ENCODE measurements at places on chromosomes 13 and 19.
A peak's percentile ranks its signal among the peaks of the same experiment; 100 is the strongest.

DNA sequence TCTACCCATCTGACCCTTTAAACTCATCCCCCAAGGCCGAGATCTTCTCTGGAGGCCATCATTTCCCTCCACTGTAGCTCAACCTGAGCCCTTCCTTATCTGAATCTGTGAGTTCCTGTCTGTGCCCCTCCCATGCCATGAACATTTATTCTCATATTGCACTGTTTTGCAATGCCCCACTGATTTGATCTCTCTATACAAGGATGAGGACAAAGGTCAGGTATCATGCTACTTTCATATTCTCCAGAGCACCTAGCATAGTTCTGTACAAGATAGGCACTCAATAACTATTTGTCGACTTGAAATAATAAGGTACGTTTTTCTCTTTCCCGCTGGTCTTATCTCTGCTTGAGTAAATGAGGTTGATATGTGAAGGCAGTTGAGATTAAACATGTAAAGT, 135.5 kb downstream of the KLF5 start:
- DNase-seq: no peak

DNA sequence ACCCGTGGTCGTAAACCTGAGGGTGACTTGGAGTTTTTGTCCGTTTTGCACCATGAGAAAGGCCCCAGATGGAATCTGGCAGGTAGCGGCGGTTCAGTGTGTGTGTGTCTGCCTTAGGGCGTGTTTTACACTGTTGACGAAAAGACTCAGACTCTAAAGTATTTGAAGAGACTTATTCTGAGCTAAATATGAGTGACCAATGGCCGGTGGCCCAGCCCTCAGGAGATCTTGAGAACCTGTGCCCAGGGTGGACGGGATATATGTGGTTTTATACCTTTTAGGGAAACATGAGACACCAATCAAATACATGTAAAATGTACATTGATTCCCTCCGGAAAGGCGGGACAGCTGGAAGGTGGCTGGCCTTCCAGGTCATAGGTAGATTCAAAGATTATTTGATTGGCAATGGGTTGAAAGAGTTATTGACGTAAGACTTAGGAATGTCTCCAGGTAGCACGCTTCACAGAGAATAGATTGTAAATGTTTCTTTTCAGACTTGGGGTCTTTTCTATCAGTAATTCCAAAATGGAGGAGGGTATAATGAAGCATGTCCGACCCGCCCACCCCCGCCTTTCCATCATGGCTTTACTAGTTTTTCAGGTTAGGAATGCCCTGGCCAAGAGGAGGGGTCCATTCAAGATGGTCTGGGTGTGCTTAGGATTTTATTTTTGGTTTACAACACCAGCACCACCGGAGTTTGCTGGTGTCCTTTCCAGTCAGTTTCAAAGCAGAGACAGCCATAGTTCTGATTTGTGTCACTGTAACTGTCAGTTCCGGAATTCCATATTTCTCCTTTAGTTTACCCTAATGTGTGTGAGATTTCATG, 1.0 kb upstream of the ZNF529 start:
- peak; percentile 4 for DNase-seq

GRCh38 chr13:94658926-94659597, 53.3 kb downstream of the SOX21 start:
- no peak for DNase-seq

- no peak for DNase-seq
Measured at GRCh38 chr13:27374126-27374613, 50.2 kb upstream of the GTF3A start.

- DNase-seq: no peak
Measured at GRCh38 chr13:60620611-60621395, 223.8 kb downstream of the TDRD3 start.

GRCh38 chr13:111458001-111458531, 137.6 kb downstream of the TEX29 start:
- DNase-seq: no peak

DNA sequence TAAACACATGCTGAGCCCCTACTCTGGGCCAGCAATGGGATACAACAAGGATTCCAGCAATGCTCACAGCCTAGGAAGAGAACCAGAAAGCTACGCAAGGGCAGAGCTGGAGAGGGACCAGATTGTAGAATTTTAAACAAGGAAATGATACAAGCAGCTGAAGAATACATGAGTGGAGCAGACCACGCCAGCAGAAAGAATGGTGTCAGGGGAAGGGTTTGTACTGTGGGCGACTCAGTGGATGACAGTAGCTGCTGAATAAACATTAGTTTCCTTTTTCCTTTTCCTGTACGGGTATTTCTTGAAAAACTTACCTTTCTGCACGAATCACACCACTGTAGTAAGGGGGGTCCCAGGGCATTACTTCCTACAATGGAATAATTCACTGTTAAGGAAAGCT, 30.7 kb downstream of the MIPEP start:
- no peak for DNase-seq

DNA sequence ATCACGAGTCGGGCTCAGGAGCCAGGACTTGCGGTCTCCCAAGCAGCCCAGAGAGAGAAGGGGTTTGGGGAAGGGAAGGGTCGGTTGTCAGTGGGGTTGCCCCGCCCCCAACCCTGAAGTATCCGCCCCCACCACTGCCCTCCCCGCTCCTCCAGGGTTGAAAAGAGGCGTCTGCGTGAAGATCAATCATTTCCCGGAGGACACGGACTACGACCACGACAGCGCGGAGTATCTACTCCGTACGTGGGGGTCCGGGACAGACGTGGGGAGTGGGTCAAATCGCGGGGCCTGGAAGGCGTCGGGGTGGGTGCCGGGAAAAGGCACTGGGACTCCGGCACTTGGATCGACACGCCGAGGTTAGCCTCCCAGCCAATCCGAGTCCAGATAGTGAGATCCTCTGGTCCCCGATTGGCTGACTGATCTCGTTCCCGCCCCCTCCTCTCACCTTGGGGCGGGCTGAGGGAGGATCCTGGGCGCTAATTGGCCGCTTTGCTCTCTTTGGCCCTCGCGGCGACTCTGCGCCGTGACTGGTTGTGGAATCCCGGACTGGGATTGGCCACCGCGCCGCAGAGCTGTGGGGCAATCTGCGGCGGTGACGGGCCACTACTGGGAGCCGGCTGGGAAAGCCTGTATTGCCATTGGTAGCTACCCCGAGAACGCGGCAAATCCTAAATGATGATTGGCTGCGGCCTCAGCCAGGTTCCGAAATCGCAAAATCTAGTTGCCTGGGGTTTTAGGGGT, 13.3 kb upstream of the CACNG6 start:
- peak; percentile 40 for DNase-seq

GRCh38 chr13:51585696-51586095, 1.4 kb downstream of the WDFY2 start:
- DNase-seq: no peak

- no peak for DNase-seq
Measured at GRCh38 chr13:72217142-72217541, 350.1 kb upstream of the DACH1 start.

DNA sequence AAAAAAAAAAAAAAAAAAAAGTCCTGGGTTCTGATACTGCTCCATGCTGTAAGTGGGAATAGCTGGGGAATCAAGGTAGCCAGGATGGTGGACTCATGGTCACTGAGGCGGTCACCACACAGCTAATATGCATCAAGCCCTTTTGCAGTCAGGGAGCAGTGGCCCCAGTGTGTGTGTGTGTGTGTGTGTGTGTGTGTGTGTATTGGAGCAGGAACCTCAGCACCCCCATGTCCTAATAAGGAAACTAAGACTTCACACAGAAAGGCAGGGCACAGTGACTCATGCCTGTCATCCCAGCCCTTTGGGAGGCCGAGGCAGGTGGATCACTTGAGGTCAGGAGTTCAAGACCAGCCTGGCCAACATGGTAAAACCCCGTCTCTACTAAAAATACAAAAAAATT, 12.0 kb downstream of the B3GNT3 start:
- no peak for DNase-seq

DNA sequence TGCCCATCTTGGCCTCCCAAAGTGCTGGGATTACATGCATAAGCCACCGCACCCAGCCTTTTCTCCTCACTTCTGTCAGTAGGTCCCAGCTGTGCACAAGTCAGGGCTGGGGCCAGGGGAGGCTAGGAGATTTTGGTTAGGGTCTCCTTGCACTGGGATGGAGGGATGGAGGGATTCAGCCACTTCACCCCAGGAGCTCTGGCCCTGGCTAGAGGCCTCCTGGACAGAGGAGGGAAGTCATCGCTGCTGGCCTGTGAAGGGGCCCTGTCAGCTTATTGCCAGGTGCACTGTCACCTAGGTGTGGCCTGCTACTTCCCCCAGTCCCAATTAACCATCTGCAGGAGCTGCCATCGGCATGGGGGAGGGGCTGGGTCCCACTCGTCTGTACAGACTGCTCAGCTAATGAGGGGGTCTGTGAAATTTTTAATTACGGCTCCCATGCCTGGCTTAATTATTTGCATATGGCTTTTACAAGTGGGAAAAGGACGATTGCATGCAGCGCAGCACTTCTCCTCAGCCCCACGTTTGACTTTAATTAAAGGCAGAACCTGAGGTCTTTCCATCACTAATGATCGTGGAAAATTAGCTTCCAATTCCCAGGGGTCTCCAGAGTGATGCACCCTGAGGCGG, 52.4 kb downstream of the CHST8 start:
- DNase-seq: no peak

GRCh38 chr19:13012690-13013608, 17.7 kb downstream of the NFIX start:
- DNase-seq: no peak

GRCh38 chr19:23070353-23071146, 46.3 kb upstream of the ZNF730 start:
- DNase-seq: no peak

DNA sequence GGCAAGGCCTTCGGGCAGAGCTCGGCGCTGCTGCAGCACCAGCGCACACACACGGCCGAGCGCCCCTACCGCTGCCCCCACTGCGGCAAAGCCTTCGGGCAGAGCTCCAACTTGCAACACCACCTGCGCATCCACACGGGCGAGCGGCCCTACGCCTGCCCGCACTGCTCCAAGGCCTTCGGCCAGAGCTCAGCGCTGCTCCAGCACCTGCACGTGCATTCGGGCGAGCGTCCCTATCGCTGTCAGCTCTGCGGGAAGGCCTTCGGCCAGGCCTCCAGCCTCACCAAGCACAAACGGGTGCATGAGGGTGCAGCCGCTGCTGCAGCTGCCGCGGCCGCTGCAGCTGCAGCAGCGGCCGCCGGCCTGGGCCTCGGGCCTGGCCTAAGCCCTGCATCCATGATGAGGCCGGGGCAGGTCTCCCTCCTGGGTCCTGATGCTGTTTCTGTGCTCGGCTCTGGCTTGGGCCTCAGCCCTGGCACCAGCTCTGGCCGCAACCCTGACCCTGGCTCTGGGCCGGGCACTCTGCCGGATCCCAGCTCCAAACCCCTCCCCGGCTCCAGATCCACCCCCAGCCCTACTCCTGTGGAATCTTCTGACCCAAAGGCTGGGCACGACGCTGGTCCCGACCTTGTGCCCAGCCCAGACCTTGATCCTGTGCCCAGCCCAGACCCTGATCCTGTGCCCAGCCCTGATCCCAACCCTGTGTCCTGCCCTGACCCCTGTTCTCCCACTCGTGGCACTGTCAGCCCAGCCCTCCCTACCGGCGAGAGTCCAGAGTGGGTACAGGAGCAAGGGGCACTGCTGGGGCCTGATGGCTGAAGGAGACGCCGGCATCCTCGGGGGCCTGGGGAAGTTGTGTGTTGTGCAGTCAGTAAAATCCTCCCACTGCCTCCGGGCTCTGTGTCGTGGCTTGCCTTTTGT, 2.0 kb upstream of the MCOLN1 start:
- DNase-seq: no peak

DNA sequence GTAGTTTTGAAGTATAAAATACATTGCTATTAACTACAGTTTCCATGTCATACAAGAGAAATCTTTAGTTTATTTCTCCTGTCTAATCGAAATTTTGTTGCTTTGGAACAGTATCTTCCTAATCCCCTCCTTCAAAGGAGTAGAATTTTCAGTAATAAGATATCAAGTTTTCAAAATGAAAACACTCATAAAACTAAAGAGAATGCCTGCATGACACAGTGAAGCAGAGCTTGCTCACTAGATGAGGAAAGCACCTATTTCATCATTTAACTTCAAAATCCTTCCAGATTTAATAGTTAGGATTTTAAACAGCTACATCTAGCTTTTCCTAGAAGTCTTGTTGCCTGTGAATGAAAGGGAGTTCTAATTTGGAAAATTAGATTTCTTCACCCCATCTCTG, 80.8 kb downstream of the TNFSF11 start:
- DNase-seq: peak; percentile 13

DNA sequence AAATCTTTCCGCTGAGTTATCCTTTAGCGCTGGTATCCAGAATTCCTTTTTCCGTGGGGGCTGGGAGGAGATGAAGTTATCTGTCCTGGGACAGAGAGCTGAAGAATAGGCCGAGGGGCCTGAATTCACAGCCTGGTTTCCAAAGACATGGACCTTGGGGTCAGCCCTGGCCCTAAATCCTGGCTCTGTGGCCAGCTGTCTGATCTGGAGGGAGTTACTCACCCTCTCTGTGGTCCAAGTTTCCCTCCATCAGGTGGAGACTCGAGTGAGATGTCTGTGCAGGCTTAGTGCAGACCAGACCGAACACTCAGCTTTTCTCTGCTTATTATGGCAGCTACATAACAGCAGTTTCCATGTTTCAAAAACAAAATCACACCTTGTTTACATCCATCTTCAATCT, 59.6 kb downstream of the CDADC1 start:
- DNase-seq: no peak

DNA sequence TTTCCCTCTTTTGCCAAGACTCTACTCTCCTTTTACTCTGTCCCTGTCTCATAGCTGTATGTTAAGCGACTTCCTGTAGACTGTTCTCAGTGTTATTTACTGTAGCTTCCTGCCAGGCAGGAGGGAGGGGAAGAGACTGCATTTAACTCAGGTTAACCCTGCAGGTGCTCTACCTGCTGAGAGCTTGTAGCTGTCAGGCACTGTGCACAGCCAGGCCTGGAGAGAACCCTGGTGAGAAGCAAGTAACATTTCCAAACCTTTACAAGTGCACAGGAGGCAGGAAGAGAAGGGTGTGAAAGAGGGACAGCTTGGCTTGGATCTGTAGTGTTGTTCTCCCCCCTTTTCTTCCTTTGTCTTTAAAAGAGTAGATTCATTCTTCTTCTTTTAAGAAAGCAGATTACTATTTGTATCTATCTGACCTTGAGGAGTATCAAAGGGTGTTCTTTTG, 167.1 kb downstream of the LMO7 start:
- DNase-seq: no peak

GRCh38 chr19:54298357-54299125, 14.4 kb downstream of the LILRA5 start:
- no peak for DNase-seq

- no peak for DNase-seq
Measured at GRCh38 chr13:82501834-82502233, 1380.4 kb downstream of the SLITRK1 start.
